ENCODE measurements at places on chromosomes 12 and 14.

DNA sequence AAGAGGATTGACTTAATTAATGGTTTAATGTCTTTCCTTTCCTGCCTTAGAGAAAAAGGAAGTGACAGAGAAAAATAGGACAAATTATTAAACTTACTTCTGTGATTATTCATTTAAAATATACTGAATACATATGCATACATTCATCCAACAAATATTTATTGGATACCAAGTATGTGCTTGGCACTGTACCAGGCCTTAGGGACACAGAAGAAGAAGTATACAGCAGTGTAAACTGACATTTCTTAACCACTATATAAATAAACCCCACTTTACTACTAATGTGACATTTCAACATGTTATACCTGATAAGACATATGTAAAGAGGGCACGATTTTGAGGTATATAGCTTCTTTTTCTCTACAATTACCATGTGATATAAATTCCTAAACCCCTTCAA lies 53.6 kb downstream of the ERO1A start:
- no peak for DNase-seq

DNA sequence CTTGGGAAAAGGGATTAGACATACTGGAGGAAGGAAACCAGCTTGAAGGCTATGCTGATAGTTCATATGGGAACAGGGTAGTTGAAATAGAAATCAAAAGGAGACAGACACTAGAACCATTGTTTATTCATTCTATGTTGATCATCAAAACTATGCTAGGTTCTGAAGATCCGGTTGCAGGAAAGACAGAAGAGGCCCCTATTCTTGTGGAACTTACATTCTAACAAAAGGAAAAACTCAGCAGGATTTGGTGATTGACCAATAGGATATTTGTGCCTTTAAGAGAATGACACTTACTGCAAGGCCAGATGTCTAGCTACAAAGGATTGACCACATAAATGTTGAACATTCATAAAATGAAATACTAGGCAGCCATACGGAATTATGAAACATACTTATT lies 179.2 kb downstream of the AKAP6 start:
- DNase-seq, result no peak

DNA sequence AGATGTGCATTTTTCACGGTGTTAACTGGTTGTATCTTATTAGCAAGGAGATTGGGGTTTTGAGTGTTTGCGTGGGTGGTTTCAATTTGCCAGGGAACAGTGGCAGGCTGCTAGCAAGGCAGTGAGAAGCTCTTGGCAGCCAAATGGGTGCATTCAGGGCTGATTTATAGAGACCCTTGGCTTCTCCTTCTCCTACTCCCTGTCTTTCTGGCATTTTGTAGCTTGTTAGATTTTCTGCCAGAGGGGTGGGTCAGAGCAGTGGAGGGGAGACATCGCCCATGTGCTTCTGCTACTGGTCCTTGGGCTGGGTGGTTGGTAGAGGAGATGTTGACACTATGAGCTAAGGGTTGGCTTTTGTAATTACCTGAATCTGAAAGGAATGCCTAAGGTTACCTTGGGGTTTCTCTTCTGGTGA lies 9.6 kb downstream of the CALM1 start:
- no peak for DNase-seq

DNA sequence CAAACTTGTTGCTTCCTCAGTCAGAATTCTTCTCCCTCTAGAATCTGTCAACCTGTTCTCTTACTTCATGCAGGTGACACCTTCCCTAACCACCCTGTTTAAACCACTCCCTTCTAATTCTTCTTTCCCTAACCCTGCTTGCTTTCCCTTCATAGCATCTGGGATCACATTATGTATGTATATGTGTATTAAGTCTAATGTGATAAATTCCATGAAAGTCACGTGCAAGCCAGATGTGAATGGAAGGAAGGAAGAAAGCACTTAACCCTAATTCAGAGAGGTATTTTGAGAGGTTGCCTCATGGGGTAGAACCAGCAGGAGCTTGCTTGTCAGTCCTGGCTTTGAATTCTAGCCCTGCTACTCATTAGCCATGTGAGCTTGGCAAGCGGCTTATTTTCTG lies 340.0 kb downstream of the TRHDE start:
- DNase-seq, result no peak

GRCh38 chr12:110932046-110932445 lies 11.7 kb upstream of the MYL2 start:
- DNase-seq, result no peak

DNA sequence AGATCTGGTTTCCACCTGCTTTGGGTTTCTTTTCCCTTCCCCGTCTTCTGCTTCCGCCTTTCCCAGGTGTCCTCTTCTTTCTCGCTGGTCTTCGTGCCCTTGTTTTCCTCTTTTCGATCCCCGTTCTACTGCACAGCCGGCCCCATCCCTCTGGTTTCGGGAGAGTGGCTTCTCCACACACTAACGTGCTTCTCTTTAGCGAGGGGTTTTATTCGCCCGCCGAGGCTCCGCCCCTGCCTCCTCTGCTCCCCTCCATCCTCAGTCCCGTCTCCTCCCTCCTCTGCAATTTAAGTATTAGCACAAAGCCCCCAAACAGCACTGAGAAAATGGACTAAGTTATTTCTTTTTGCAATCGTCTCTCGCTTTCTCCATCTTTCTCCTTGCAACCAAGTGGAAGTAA lies at the start of gene SLC7A8:
TSS of gene SLC7A8 (minus strand) at position 182 of the 400 bp plus-strand sequence. CDS start 746 bp downstream, outside the sequence.
- DNase-seq, result no peak

DNA sequence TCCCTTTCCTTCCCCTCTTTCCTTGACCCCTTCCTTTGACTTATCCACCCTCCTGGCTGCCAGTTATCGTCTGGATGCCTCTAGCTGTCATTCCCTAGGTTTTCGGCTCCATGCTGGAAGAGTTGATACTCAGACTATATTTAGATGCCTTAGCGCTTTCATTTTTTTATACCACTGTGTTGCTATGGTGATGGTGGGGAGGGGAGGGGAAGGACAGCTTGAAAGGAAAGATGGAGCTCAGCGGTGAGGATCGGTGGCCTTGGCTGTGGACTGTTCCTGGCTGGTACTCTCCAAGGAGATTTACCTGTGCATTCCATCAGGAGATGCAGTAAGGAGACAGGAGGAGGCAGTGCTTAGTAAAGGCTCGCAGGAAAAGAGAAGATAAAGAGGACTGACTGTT lies 108.7 kb downstream of the SLC8A3 start:
- no peak for DNase-seq

- DNase-seq, result no peak
Measured at GRCh38 chr12:80313209-80313608, 130.8 kb upstream of the PTPRQ start.

DNA sequence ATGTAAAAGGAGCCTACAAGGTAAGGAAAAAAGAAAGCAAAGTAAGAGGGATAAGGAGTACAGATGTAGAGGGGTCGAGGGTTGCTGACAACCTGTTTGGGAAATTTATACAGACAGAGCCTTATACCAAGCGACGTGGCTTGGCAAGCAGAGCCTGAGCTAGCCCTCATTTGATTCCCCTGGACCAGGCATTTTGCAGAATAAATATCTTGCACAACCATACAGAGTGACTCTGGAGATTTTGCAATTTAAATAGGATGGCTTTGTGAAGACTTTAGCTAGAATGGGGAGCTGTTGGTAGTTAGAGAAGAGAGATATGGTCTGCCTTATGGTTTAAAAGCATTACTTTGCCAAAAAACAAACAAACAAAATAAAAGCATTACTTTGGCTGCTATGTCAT lies 11.1 kb upstream of the ANO6 start:
- DNase-seq, result no peak

DNA sequence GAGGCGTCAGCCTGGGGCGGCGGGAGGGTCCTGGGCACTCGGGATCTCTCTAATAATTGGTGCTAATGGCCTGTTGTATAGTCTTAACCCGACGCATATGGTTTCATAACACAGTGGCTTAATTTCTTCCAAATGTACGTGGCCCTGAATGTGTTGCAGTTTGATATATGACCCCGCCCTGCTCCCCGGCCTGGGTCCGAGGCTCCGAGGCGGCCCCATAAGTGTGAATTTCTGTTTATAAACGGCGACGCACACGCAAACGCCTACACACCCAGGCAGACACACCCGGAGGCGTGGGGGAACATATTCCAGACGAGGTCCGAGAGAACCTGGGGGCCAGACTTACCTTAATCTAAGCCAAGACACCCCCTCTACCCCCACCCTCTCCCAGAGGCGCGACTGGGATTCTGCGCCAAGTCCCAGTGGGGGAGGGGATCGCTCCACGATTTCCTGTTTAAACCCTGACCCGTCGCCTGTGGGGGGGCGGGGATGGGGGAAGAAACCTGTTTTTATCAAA lies 9.7 kb upstream of the HOXC6 start:
- no peak for DNase-seq

- DNase-seq, result no peak
Measured at GRCh38 chr12:8513256-8513655, at the start of gene CLEC4D. TSS of gene CLEC4D (plus strand) at chr12:8513503. CDS start at chr12:8513733, 230 bp downstream.
